ENCODE measurements at places on chromosomes 5 and 9.

DNA sequence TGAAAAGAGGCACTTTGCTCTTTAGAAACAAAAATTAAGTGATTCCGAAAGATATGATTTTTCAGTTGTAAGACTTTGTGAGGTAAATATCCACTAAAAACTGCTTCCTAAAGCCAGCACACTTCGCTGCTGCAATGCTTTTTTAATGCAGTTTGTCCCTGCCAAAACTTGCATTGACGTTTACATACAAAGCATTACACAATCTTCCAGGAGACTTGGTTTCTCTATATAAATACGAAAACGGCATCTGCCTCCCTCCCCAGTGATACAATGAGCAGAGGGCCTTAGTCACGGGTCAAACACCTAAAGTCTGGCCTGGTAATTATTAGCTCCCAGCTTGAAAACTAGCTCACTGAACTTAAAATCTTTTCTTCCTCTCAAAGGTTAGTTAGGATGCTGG lies 170.7 kb downstream of the TSSK1B start:
- no peak for DNase-seq

DNA sequence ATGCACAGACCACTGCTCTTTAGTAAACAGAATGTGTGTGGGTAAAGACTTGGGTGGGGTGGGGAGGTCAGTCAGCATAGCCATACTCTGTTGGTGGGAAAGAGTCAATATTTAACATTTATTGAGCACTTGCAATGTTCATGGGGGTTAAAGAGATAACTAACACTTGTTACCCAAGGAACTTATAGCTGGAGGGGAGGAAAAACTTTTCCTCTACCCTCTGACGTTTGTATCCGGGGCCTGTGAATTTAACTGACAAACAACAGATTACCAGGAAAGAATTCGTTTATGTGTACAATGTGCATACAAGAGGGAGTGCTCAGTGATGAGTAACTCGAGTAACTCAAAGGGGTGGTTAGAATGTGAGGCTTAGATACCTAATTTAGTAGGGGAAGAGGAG lies 6.8 kb upstream of the CLINT1 start:
- peak; percentile 5 for DNase-seq

GRCh38 chr9:37988041-37988440 lies 81.0 kb downstream of the SHB start:
- DNase-seq: no peak

- peak; percentile 77 for DNase-seq
Measured at GRCh38 chr5:157778121-157778805, 34.8 kb downstream of the LSM11 start.

DNA sequence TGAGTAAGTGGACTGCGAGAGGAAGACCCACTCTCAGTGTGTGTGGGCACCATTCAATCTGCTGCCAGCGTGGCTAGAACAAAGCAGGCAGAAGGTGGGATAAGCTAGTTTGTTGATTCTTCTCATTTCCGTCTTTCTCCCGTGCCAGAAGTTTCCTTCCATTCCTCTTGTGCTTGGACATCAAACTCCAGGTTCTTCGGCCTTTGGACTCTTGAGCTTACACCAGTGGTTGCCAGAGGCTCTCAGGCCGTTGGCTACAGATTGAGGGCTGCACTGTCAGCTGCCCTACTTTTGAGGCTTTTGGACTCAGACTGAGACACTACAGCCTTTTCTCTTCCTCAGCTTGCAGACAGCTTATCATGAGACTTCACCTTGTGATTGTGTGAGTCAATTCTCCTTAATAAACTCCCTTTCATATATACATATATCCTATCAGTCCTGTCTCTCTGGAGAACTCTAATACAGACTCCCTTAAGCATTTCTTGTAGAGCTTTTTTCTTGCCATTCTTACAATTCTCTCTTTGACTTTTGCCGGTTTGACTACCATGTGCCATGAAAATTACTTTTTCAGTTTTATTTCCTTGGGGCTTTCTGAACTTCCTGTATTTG lies 494.9 kb downstream of the PRR16 start:
- no peak for DNase-seq

DNA sequence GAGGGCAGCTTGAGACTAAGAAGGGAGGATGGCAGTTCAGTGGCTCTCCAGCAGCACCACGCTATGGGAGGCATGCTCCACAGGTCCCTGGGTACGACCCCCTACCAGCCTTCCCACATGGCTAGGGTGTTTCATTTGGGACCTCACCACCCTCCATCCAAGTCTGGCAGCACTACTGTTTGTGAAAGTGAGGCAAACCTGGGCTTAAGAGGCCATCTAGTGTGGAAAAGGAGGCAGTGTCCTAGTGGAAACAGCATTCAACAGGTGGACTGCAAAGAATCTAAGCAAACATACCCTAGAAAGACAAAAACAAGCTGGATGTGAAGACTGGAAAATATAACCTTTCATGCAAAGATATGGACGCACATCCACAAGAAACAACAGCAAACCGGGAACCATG lies 4.8 kb upstream of the C5orf47 start:
- DNase-seq: peak; percentile 33
